ENCODE measurements at places on chromosomes 2 and 18. TPM values are rescaled to one million over a fixed set of nuclear protein-coding genes. Genes with fewer than 3 reads are reported as not detected.

GRCh38 chr2:235605312-235606003 is 111.6 kb downstream of the AGAP1 start:
- peak; percentile 86 for DNase-seq

DNA sequence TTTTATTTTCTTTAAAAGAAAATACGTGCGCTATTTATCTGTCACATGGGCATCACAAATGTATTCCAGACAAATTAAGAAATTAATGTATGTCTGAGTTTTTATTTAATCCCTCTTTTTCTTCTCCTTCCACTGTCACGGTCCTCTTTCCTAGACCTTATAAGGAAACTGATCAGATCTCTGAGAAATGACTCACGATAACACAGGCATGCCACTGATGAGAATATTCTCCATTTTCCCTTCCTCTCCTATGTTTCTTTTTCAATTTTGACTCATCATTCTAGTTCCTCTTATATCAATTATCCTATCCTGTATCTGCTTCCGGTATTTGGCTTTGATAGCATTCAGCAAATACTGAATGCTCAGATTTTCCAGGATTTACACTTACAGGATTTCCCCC is 121.8 kb downstream of the DSC3 start:
- DNase-seq, result no peak

DNA sequence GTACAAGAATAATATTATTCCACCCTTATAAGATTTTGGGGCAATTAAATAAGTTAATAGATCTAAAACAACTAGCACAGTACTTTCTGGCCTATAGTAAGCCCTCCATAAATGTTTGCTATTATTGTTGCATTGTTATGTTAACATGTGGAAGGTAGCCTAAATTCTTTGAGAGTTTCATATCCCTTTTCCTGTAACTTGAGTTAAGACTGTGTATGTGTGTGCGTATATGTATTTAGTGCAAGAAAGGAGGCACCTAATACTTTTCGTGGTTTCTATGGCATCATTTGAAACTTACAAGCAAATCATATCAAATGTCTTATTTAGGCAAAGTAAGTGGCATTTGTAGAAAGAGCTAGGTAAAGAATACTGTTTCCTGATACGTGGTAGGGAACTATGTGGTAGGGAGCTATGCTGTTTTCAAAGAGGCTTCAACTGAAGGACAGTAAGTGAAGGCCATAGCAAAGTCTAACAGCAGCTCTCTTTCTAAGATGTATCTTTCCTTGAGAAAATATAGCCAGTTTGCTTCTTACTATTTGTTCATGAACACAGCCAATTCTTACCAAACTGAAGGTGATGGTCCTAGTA is 36.8 kb upstream of the C2orf74 start:
- no peak for DNase-seq

DNA sequence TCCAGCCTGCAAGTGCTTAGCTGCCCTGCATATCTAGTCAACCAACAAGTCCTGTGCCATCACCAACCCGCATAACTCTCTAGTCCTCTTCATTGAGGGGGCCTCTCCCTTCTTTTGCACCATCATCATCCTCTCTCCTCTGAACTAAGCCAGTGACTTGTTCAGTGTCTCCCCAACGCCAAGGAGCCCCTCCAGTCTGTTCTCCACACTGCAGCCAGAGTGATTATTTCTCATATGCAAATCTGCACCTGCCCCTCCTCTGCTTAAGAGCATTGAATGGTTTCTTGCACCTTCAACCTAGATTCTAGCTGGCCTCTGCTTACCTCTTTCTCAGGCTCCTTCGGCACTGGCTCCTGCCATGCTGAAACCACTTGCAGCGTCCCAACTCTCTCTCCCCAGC is 141.8 kb downstream of the FAM161A start:
- DNase-seq, result no peak

LYG2 gene
- not detected for total RNA-seq

MRO gene
- total RNA-seq, result 1.2 TPM

Data from urinary bladder (tissue), 4 donors.